ENCODE measurements at places on chromosomes 6 and 20.

DNA sequence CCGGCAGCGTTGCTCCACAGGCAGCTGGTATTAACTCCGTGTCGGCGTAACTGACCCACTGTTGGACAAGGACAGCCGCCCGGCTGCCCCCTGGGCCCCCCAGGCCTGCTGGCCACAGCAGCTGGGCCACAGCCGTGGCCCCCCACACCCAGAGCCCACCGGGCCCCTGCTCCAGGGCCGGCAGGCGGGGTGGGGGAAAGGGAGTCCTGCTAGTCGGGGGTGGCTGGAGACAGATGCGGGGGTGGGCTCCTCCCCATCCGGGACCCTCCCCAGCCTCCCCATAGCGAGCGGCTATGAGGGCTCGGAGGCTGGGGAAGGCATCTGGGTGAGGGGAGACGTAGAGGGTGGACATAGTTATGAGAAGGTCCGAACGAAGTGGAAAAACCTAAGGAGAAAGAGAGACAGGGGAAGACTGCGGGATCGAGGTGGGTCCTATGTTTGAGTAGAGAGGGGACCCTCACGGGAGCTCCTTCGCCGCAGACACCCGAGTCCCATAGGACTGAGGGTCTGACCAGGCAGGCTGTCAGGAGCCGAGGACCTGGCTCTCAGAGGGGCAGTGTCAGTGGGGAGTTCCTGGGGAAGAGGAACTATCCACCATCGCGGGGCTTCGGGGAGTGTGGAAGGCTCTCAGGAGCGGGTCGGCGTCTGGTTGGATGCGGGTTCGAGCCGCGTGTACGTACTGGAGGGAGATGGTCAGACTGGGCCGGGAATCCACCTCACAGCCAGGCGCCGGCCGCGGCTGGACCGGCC lies 511 bp downstream of the VARS1 start:
- DNase-seq = no peak

DNA sequence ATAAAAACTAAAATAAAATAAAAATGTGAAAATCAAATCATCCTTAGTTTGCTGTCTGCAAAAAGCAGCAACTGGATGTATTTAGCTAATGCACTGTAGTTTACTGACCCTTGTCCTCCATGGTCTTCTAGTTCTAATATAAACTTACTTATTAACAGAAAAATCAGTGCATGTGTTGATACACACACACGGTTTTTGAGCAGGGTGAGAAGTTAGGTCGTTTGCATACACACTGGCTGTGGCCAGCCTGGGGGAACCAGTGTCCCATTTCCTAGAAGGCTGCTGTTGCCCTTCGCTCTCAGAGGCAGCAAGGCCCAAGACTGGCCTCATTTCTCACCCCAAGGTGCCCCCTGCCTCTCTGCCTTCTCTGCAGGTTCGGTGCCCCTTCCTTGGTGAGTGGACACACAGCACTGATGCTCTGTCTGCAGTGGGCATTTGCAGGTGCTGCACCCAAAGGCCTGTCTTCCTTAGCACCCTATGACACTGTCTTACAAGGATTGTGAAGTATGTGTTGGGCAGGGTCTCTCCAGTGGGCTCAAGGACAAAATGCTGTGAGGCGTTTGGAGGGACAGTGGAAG lies 168.5 kb downstream of the SCP2D1 start:
- no peak for DNase-seq

DNA sequence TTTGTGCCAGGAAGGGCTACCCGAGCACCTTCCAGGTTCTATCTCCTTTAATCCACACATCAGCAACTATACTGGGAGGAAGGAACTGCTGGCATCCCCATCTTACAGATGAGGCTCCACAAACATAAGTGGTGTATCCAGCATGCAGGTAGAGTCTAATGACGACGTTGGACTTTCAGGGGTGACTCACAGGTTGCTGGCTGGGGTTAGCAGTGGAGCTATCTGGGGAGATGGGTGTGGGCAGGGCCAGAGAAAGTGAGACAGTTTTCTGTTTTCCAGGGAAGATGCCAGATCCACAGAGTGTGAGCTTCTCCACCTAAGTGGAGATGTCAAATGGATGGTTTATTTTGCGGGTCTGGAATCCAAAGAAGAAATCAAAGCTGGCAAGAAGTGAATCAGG lies 31.8 kb downstream of the CDH22 start:
- DNase-seq = no peak

- DNase-seq = no peak
Measured at GRCh38 chr20:62760471-62760855, 35.8 kb upstream of the MRGBP start.

DNA sequence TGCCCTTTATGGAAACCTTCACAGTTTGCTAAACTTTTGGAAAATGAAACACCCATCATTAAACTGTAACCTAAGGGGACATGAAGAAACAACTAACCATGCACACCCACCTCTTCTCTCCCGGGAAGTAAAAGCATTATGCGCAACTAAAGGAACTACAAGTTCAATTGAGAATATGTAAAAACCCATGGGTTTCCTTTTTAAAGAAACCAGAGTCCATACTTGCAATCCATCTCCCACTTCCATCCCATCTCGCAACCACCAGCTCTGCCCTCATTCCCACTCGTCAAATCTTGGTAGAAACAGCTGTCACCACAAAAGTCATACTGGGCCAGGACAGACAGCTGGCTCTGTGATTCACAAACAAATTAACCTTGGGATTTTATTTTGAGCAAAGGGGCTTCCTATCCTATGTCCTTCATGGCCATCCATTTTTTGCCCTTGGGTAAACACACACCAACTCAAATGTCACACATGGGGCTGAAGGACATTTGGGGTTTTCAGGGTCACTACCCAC lies 81.5 kb downstream of the HAO1 start:
- DNase-seq = no peak

GRCh38 chr20:59933849-59934585 lies 580 bp upstream of the SYCP2 start:
- peak; percentile 78 for DNase-seq

GRCh38 chr6:23655525-23655924 lies 470.5 kb upstream of the NRSN1 start:
- no peak for DNase-seq

GRCh38 chr20:10519361-10520046 lies 84.4 kb downstream of the SLX4IP start:
- no peak for DNase-seq

DNA sequence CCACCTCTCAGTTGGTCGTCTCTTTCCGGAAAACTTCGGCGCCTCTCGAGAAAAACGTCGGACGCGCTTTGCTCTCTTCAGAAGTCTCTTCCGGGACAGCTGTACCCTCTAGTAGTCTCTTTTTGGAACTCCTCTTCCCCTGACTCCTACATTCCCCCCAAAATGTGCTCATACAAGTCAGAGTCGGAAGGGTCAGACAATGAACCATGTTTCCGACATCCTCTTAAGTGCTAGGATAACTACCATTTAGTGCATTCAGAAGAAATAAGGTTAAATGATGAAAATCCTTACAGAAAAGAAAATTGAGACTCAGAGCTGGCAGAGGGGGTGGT lies 476 bp upstream of the TP53RK start:
- no peak for DNase-seq

GRCh38 chr6:106490436-106490835 lies 129.9 kb downstream of the CRYBG1 start:
- DNase-seq = no peak

DNA sequence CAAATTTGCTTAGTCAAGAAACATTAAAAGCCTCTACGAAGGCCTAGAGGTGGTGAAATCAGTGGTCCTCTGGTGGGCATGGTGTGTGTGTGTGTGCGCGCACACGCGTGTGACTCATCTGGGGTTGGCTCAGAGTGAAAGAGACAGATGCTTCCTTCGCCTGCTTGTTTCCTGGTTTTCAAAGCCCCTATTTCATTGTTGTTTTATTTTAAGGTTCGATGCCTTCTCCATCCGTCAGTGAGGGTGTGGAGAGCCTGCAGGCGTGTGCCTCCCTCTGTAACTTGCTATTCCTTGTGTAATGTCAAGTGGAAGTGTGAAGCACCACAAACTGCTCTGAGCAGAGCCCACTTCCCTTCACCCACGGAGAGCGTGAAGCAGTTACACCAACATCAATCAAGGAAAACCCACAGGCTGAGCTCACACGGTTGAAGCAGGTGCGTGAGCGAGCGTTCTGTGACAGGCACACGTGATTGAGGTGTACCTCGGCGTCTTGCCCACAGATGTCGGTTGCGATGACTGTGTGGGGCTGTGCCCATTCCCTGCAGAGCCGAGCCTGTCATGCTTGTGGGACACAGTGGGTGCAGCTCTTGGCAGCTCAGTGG lies 233.9 kb downstream of the PRL start:
- DNase-seq = no peak

DNA sequence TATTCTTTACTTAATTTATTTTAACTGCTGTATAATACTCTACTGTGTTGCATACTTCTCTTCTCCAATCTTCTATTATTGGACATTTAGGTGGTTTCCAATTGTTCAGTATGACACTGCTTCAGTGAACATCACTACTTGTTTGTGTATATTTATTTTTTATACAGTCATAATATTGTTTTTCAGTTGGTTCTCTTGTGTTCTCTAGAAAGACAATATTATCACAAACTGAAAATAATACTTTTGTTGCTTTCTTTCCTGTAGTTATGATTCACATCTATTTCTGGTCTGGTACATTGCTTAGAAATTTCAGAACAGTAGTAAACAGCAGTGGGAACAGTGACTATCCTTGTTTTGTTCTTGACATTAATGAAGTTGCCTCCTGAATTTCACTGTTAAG lies 62.8 kb upstream of the GTSF1L start:
- DNase-seq = no peak

DNA sequence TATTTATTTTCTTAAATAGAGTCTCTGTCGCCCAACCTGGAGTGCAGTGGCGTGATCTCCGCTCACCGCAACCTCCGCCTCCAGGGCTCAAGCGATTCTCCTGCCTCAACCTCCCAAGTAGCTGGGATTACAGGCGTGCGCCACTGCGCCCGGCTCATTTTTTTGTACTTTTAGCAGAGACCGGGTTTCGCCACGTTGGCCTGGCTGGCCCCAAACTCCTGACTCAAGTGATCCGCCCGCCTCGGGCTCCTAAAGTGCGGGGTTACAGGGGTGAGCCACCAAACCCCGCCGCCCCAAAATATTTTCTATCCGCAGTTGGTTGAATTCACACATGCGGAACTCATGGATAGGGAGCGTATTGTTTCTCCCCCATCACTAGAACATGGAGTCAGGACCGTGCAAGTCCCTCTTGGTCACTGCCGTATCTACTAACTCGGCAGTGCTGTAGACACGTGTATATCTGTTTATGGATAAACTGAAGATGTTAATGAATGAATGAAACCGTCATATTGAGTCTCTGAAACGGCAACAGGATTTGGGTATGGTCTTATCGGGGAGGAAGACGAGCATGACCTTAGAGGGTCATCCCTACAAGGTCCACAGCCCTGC lies 904 bp downstream of the MKKS start:
- no peak for DNase-seq

DNA sequence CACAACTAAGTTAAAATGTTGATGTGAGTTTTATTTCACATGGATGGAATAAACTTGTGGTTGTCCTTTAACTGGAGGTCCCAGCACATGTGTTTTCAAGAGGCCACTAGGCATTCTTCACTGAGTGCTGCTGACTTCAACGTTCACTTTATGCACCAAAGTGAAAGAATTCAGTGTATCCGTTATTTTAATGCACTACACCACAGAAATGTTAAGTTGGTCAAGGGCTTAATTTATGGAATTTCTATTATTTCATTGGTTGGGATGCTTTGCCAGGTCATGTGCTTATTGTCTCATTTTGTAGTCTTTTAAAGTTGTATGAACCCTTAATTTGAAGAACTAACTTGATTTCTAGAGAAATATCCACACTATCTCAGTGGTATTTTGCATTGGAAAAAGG lies 106.4 kb downstream of the PPP1R14C start:
- DNase-seq = no peak

DNA sequence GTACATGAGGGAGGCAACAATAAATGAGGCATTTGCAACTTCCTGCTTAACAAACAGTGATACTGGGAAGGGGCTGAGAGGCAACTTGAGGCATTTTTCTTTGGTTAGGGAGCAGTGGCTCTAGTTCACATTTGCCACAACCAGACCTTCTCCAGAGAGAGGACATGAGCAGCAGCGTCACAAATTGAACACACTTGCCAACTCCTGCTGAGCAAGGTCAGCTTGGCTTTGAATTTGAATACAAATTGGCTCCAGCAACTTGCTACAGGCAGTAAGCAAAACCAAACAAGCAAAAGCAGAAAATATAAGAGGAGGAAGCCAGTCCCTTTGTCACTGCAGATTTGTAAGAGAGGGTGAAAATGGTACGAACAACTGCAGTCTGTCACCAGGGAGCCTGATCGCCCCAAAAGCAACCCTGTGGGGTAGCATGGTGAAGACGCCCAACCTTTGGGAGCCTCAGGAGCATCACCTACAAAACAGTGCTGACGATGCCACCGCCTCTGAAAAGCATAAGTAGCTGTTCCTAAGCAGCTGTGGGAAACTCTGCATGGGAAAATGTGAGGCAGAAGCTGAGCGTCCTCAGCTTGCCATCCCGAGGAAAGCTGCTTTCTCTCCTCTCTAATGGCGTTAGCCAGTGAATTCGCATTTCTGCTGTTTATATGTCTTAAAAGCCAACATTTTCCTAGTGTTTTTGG lies 378.7 kb downstream of the RNGTT start:
- no peak for DNase-seq

DNA sequence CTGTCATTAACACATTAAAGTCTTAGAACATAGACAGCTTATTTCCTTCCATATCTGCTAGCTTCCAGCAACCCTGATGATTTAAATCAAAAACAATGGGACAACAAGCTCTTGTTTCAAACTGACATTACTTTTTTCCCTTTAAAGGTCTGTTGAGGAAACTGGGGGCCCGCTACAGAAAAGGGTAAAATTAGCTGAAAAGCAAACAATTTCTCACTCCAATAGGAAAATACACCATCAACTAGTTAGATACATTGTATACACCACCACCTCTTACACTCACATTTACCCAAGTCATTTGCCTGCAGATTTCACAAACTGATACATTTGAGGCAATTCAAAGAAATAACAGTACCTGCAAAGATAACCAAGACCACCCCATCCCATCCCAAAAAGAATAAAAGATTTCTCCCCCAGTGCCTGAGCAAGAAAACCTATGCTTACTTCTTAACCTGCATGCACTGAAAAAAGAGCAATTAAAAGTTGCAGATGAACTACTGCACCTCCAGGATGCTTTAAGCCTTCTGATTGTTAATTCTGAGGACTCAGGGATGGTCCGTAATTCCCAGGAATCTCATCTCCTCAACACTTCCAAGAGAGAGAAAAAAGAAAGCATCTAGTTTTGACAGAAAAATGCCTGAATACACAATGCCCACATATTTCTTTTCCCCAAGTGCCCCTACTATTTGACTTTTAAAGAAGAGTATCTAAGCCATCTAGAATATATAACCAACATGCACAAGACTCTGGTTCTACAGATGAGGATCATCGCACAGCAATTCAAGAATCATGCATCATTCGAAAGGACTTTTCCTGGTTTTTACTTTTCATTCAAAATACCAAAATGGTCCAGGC lies 5.6 kb downstream of the ZMYND8 start:
- no peak for DNase-seq

GRCh38 chr6:44180406-44180805 lies 21.8 kb downstream of the CAPN11 start:
- DNase-seq = no peak
